Activated naive CD8-positive, alpha-beta T cell treated with anti-CD3 and anti-CD28 coated beads for 36 hours (primary cell): ENCODE measurements at places on chromosomes 5 and 9. TPM values are rescaled to one million over a fixed set of nuclear protein-coding genes. Genes with fewer than 3 reads are reported as not detected.

DNA sequence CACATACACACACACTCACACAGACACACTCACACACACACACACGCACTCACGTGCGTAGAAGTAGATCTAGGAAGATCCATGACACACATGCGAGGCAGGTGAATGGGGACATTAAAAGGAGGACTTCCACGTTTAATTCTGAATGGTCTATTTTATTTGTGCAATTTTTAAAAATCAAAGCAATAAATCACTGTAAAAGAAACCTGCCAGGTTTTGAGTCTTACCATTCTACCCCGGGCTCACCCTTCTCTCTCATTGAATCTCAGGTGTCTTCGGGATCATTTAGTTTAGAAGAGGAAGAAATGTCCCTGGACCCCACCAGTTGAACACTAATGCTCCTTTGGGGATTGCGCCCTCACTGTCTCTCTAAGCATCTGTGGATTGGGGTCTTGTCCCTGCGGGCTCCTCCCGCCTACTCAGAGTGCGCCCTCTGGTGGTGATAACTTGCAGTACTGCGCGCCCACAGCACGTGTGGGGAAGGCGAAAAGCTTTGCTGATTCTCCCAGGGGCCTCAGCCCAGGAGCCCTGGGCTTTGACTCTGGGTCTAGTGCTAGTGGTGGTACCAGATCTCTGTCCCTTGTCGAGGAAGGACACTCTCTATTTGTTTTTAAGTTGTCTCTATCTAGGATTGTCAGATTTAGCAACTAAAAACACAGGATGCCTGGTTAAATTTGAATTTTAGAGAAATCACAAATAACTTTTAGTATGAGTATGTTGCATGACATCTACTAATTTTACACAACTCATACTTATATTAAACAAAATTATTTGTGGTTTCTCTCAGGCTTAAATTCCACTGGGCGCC lies 34.8 kb downstream of the BOD1 start:
- H3K4me3 ChIP-seq: no peak overlapping the region
- H3K36me3 ChIP-seq: peaks cover 14% of the 10 kb centered on the region
- H3K4me1 ChIP-seq: no peaks in the 10 kb centered on the region
- DNase-seq: peak; percentile 53
- peaks cover 7% of the 10 kb centered on the region for H3K27me3 ChIP-seq

DNA sequence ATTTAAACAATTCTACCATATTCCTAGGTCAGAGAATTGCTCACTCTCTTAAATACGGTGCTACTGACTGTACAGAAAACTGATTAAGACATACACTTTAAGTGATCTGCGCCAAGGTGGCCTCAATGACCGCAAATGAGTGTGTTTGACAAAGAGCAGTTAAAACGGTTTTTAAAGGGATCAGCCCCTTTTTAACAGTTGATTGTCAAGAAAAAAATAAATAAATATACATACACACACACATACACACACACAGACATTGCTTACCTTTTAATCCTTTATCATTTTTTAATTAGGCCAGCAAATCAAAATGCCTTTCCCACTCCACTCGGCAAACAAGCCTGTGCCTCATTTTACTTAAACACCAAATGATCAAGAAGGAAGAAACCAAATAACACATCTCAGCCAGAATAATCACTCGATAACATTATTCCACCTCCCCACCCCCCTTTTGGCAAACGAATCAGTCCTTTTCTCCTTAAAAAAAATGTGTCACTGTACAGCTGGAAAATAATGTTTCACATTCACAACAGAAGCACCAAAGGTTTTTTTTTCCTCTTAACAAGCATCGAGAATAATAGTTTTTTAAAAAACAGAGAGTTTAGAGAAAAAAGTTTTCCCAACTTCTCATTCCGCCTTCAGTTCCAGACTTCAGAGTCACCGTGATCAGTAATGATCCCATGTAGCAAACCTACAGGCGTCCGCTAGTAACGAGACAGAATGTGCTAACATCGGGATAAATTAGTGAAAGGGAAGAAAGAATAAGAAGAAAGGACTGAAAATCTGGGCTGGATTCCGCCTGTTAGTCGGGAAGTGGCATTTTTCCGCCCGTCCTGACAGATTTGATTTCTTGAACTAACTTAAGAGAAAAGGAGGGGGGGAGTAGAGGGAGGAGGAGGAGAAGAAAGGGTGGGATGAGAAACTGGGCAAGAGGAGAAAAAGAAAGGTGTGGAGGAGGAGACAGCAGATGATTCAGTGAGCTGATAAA lies at the start of gene ZNF608:
Gene ZNF608 (minus strand): TSS at position 712 of the 988 bp plus-strand sequence. CDS start 1,650 bp downstream, outside the sequence.
- H3K27me3 ChIP-seq: peaks cover 8% of the 10 kb centered on the region
- no peak for DNase-seq
- peak within 1 kb of the TSS; percentile 68 for H3K4me3 ChIP-seq
- H3K27ac ChIP-seq: no peak within 1 kb of the TSS
- no peaks in the 10 kb centered on the region for H3K36me3 ChIP-seq

Gene BTNL8
- 0.20 TPM for total RNA-seq

DNA sequence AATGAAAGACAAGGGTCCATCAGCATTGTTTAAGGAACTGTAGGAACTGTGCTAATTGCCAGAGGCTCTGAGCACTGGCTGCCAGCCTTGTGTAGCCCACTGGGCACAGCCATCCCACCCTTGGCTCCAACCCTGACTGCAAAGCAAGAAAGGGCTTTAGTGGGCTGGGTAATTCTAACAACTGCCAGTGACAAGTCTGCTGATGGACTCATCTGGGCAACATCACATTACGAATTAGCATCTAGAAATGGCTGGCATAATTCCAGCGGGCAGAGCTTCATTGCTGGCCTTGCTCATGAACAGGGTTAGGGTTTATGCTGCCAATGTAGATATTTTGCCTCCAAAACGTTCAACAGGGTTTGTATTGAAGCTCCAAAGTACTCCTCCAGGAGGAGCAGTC lies 326.9 kb downstream of the ARHGEF28 start:
- H3K4me3 ChIP-seq: no peak overlapping the region
- H3K36me3 ChIP-seq: no peaks in the 10 kb centered on the region
- no peak for DNase-seq

GRCh38 chr5:33934176-33934575 lies 2.0 kb upstream of the RXFP3 start:
- H3K27ac ChIP-seq: no peak overlapping the region
- H3K4me1 ChIP-seq: peaks cover 9% of the 10 kb centered on the region
- H3K4me3 ChIP-seq: no peak overlapping the region
- H3K27me3 ChIP-seq: peaks cover 45% of the 10 kb centered on the region

- H3K36me3 ChIP-seq: no peaks in the 10 kb centered on the region
- no peak overlapping the region for H3K4me3 ChIP-seq
- H3K4me1 ChIP-seq: no peaks in the 10 kb centered on the region
- peaks cover 14% of the 10 kb centered on the region for H3K27me3 ChIP-seq
These were observed 19.8 kb downstream of the SLC6A18 start for GRCh38 chr5:1244976-1245375.
